Left ventricle myocardium superior (tissue), 1 donor: ENCODE measurements at places on chromosomes 4 and X.

DNA sequence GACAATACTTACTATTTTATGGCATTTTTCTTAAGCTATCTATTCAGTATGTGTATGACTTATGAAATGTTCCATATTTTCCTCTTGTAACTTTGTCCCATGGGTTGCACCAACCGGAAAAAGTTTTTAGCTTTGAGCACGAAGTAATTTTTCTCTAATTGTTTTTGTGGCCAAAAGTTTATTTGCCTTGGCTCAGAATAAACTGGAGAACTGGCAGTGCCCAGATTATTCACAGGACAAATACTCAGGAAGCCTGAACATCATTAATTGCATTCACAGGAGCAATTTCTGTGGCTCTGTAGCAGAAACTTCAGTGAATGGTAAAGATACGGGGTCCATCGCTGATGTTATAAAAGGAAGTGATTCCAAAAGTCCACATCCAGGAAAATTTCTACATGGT is 184.5 kb downstream of the ARHGAP10 start:
- no peak for DNase-seq

- DNase-seq, result no peak
Measured at GRCh38 chr4:163372029-163372428, 28.3 kb downstream of the NPY5R start.

DNA sequence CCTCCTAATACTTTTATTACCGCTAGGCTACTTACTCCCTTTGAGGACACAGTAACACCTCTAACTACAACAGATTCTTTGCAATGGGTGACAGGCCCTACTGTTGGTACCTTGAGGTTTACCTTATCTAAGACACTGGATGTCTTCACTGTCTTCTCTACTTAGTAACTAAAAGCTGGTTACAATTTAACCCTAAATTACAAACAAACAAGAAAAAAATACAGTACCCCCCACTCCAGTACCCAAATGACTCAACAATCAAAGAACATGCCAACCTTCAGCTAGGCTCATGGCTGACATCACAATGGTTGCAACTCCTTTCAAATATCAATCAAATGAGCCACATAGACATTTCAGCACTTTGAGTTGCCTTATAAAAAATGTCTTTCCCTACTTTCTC is 198.0 kb downstream of the GUCY2F start:
- DNase-seq, result no peak

- no peak for DNase-seq
Measured at GRCh38 chrX:99308302-99308701, 1101.8 kb downstream of the PCDH19 start.

- no peak for DNase-seq
Measured at GRCh38 chrX:67004451-67004850, 365.6 kb upstream of the EDA2R start.

- no peak for DNase-seq
Measured at GRCh38 chr4:186037692-186038658, 31.0 kb upstream of the TLR3 start.

- DNase-seq, result peak; percentile 50
Measured at GRCh38 chr4:124018383-124019317, 622.1 kb downstream of the SPRY1 start.

GRCh38 chr4:112516471-112517066 is 589 bp upstream of the NEUROG2 start:
- peak; percentile 36 for DNase-seq

- DNase-seq, result no peak
Measured at GRCh38 chr4:146442801-146443200, 78.9 kb downstream of the SLC10A7 start.

GRCh38 chrX:8191022-8191421 is 20.0 kb upstream of the VCX2 start:
- DNase-seq, result no peak

DNA sequence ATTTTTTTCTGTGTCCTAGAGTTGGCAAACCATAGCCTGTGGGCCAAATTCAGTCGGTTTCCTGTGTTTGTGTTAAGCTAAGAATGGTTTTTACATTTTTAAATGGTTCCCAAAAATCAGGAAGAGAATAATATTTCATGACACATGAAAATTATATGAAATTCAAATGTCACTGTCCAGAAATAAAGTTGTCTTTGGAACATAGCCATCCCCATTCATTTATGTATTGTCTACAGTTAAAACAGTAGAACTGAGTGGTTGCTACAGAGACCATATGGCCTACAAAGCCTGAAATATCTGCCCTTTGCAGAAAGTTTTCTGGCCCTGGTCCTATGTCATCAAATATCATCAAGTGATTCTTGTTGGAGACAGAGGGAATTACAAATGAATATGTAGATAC is 15.5 kb downstream of the FRMPD4 start:
- no peak for DNase-seq

GRCh38 chr4:153595894-153596601 is 88.0 kb upstream of the TLR2 start:
- DNase-seq, result no peak

DNA sequence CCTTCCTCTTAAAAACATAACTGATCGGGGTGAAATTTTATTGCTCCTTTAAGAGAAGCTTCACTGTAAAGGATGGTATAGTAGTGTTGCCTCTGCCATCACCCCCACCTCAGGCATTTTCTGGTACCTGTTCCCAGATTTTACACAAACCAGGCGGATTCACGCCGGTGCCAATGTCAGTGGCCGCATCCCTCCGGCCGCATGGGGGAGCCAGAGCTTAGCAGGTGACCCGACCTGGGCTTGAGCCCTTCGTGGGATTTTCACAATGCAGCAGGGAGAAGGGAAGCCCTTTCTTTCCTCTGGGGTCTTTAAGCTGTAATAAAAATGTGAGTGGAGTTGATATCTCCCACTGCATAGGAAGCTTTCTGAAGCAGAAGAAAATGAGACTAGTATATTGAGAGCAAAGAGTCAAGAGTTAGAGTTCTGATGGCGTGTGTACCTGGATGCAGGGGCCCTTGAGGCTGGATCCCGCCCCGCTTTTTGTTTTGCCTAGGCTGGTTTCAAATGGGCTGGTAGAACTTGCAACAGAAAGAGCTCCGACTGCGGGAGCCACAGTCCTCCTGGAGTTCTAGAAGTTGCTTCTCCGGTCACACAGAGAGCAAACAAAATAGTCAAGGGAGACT is 59.4 kb downstream of the POLR2B start:
- peak; percentile 84 for DNase-seq

- no peak for DNase-seq
Measured at GRCh38 chrX:114611018-114611619, 27.2 kb downstream of the HTR2C start.

DNA sequence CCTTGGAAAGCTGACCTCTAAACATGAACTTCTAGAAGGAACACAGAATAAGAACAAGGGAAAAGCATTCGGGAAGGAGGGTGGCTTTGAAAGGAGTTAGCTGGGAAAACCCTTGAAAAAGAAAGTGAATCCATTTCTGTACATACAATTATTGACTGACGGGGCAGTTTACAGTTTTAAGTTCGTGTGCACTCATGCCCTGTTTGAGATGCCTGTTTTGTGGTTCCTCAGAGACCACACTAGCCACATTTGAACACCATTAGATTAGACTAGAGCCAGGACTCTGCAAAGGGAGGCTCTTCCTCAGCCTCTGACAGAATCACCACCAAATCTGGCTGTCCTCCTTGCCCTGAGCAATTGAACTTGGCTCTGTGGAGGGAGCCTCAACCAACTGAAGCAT is 158.3 kb downstream of the PALLD start:
- DNase-seq, result no peak

DNA sequence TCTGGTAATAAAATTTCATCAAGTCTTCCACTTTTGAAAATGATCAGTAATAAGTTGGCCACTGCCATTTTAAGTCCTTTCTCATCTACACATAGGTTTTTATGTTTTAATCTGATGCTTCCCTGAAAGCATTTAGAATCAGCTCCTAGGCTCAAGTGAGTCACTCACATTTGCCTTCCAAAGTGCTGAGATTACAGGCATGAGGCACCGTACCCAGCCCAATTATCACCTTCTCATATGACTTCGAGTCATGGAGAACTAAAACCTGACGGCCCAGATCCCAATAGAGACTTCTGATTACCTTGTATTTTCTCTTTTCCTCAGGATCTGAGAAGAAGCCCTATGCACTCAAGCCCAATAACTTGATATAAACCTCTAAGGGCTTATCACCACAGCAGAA is 140.8 kb downstream of the OPHN1 start:
- DNase-seq, result no peak

GRCh38 chrX:115047181-115047580 is 29.8 kb upstream of the IL13RA2 start:
- no peak for DNase-seq

DNA sequence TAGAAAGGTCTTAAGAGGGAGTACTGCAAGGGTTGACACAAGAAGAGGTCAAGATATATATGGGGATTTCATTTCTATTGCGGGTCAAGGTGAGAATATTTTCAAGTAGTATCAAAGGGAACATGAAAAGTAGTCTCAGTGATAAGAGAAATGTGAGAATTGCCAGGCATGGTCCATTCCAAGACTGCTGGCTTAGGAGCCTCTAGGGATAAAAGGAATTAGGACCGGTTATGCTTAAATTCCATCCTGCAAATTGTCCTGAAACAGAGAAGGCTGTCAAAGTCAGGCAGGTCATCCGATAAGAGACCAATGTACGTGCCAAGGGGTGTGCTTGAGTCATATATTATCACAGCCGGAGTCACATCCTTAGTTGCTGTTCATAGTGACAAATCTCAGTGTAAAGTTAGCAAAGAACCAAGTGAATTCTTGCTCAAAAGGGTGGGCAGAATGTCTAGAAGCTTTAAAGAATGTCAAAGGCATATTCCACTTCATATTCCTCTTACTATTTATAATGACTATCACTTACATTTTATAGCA is 133.6 kb downstream of the CBLL2 start:
- DNase-seq, result no peak

GRCh38 chr4:56200275-56200674 is 187.0 kb downstream of the AASDH start:
- DNase-seq, result no peak

DNA sequence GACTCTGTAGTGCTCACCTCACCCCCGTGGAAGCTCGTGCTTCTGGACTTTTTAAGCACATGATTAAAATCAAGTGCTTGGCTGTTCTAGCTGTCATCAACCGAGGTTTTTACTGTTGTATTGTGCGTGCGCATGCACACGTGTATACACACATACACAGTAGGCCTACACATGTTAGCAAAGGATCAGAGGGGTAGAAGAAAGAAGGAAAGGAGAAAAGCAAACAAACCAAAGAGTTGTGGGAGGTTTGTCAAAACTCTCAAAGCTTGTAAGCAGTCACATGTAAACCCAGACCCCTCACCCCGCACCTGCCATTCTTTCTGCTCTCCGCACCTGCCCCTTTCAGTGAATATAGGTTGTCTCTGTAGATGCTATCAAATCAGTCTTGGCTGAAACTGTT is 311.8 kb downstream of the HS3ST1 start:
- DNase-seq, result no peak

GRCh38 chr4:125313989-125314667 is 627 bp upstream of the FAT4 start:
- no peak for DNase-seq

DNA sequence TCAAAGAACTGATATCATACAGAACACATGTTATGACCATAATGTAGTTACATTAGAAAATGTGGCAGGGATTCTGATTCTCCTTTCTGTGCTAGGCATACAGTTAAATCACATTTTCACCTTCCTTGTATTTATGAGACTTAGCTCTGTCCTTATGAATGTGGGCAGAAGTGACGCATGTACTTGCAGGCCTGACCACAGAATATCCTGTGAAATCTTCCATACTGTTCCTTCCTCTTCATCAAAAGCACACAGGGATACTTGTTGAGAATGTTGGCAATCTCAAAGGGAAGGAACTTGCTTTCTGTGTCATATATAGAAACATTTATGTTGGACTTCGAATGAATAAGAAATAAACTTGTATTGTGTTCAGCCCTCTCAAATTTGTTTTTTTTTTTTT is 17.2 kb upstream of the MYOZ2 start:
- no peak for DNase-seq

- no peak for DNase-seq
Measured at GRCh38 chrX:19875050-19875431, 12.4 kb downstream of the SH3KBP1 start.

- peak; percentile 55 for DNase-seq
Measured at GRCh38 chr4:111283066-111283677, 660.3 kb upstream of the PITX2 start.

DNA sequence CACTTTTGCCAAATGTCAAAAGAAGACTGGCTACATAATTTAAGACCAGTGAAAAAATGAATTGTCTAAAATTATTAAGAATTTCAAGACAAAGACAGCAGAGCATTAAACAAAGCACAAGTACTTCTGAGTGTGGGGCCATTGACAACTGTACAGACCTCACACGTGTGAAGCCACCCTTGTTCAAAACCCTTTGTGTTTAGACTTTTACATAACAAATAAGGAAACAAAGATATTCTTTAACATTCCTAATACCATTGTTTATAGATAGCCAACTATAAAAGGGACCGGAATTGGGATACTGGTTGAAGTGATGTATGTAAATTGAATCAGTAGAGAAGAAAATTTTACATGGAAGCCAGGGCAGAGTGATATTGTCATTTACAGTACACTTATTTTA is 624.2 kb downstream of the PCDH18 start:
- DNase-seq, result no peak

DNA sequence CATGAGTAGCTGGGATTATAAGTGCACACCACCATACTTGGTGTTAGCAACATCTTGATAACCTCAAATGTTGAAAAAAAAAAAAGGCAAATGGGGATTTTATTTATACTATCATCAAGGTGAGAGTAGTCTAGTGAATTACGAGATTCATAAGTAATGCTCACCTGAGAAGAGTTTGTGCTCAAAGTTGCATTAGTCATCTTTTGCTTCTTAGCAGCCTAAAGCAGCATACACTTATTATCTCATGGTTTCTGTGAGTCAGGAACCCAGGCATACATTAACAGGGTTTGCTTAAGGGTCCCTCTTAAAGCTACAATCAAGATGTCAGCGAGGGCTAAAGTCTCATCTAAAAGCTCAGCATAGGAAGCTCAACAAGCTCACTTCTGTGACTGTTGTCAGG is 8.2 kb upstream of the EXOSC9 start:
- DNase-seq, result no peak

DNA sequence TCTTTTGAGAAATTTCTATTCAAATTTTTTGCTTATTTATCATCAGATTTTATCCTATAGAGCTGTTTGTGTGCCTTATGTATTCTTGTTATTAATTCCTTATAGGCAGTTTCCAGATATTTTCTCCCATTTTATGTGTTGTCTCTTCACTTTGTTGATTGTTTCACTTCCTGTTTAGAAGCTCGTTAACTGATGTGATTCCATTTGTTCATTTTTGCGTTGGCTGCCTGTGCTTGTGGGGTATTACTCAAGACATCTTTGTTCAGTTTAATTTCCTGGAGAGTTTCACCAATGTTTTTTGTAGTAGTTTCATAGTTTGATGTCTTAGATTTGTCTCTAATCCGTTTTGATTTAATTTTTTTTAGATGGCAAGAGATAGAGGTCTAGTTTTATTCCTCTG is 14.6 kb downstream of the ZNF718 start:
- DNase-seq, result no peak

DNA sequence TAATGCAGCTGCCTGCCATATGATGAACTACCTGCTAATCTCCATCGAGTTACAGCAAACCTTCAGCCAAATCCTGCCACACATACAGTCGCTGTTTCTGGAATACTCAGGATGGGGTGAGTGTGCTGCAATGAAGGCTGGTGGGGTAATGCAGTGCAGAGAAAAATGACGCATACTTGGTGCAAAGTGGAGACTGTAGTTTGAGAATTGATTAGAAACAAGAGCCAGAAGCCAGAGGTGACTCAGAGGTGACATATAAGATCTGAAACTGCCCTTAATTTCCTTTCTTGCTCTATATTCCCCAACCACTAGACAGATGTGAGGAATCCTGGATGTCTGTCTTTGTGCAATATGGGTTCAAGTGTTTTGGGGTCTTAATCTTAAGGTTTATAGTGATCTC is 22.0 kb downstream of the C4orf54 start:
- DNase-seq, result no peak

- DNase-seq, result no peak
Measured at GRCh38 chr4:149095811-149096210, 653.6 kb upstream of the NR3C2 start.
